Suppressor macrophage treated with lipopolysaccharide for 4 hours (primary cell): ENCODE measurements at places on chromosomes 2 and 18.

DNA sequence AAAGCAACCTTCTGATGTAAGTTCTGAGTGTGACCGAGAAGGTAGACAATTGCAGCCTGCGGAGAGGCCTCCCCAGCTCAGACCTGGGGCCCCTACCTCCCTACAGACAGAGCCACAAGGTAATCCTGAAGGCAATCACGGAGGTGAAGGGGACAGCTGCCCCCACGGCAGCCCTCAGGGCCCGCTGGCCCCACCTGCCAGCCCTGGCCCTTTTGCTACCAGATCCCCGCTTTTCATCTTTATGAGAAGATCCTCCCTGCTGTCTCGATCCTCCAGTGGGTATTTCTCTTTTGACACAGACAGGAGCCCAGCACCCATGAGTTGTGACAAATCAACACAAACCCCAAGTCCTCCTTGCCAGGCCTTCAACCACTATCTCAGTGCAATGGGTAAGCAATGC is 3.0 kb downstream of the BCL2L11 start:
- no peak for DNase-seq

GRCh38 chr2:17517481-17518211 is 594 bp downstream of the RAD51AP2 start:
- no peak for DNase-seq

GRCh38 chr2:99900556-99900955 is 241.8 kb downstream of the AFF3 start:
- no peak for DNase-seq

DNA sequence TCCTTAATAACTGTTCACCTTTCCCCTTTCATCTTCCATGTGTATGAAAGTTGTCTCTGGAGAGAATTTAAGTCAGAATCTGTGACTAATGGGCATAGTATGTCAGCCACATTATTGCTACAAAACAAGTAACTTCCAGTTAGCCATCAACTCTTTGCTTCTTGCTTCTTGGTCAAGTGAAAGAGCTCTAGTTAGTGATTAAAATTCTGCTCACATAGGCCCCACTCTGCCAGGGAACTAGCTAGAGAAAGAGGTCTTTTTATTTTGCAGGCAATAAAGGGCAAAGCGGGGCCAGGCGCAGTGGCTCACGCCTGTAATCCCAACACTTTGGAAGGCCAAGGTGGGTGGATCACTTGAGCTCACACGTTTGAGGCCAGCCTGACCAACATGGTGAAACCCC is 64.6 kb downstream of the COLEC12 start:
- DNase-seq: no peak

GRCh38 chr2:25065768-25066167 is 23.9 kb downstream of the EFR3B start:
- no peak for DNase-seq

- no peak for DNase-seq
These were observed 131.5 kb upstream of the L3MBTL4 start for GRCh38 chr18:6546229-6546628.

DNA sequence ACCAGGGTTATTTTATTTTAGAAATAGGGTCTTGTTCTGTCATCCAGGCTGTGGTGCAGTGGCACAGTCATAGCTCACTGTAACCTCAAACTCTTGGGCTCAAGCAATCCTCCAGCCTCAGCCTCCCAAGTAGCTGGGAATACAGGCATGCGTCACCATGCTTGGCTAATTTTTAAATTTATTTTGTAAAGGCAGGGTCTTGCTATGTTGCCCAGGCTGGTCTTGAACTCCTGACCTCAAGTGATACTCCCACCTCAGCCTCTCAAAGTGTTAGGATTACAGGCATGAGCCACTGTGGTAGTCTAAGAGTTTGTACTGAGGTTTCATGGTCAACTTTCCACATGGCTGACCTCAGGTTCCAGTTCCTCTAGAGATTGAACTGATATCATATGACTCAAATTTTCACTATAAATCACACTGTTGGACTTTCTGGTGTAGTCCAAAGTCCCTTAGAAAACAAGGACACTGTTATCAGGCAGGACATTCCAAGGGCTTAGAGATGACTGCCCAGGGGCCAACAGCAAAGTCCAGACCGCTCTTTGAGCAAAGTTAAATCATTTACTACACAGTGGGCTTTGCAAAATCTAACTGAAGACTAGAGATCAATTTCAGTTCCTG is 82.0 kb upstream of the MEX3C start:
- DNase-seq: no peak

DNA sequence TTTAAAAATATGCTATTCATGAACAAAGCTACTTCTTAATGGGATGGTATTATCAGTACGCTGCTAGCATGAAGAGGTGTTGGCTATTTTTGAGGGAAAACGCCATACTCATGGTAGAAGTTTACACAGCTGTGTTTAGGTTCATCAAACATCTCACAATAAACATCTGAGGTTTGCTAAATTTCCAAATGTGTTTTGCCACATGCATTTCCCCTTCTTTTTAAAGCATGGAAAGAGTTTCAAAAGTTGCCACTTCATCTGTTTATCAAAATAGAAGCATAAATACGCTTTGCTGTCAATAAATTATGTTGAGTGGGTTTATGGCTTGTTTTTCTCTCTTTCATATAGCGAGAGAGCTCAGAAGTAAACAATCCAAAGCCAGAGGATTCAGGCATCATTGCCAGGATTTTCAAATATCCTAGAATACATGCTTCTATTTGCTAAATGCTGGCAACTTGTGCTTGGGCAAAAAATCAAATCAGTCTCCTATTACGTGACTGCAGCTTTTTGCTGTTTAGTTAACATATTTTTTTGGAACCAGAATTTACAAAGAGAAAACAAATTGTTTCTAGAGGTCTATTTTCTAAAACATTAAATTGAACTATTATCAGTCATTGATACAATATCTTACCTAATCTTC is 1919.9 kb upstream of the LRRTM1 start:
- DNase-seq: no peak

GRCh38 chr18:23878336-23878900 is 136.1 kb upstream of the TTC39C start:
- DNase-seq: no peak

GRCh38 chr2:177281400-177282180 is 17.1 kb upstream of the NFE2L2 start:
- DNase-seq: peak; percentile 96

DNA sequence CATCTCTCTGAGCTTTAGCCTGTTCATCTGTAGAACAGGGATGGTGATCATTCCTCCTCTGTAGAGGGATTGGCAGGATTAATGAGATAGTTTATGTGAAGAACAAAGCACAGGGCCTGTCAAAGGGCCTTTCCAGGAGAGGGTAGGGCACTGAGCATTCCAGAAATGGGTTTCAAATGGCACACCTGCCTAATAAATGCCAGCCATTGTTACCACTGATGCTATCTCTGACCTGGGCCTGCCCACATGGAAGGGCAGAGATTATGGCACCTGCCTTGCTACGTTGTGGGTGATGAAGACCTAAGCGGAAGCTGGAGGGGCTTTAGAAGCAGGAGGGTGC is 31.0 kb upstream of the GMPPA start:
- DNase-seq: no peak

- no peak for DNase-seq
These were observed 134.4 kb downstream of the FIGN start for GRCh38 chr2:163601377-163601776.

GRCh38 chr2:62084801-62085200 is 111.1 kb upstream of the B3GNT2 start:
- DNase-seq: no peak

DNA sequence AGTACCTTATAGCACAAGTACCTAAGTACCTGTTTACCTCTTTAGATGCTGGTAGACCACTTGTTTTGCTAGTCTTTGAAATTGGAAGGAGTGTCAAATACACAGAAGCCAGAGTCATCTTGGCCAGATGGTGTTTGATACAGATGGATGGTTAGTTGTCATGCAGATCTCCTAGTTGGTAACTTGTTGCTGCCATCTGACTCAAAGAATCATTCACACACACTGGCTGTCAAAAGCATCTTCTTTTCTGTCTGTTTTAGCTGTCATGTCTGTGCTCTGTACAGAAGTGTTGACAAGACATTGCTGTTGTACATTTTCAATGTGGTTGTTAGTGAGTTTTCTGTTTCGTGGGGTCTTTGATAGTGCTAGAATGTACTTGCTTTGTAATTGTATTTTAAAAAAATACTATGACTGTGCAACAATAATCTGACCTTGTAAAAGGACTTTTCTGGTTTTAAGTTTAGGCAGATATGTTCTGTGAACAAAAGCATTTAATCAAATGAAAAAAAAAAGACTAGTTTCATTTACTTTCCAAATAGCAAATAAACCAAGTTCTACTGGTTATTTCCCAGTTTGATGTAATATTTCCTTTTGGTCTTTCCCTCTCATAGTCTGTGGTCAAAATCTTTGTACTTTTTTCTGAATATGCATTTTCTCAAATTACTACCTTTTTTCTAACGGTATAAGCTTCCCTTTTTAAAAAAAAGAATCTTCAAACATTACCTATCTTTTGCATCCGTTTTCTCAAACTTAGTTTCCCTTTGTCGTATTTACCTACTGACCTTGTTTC is 39.9 kb downstream of the TANK start:
- DNase-seq: peak; percentile 21

- no peak for DNase-seq
These were observed 384.3 kb downstream of the PIK3C3 start for GRCh38 chr18:42339372-42339771.

DNA sequence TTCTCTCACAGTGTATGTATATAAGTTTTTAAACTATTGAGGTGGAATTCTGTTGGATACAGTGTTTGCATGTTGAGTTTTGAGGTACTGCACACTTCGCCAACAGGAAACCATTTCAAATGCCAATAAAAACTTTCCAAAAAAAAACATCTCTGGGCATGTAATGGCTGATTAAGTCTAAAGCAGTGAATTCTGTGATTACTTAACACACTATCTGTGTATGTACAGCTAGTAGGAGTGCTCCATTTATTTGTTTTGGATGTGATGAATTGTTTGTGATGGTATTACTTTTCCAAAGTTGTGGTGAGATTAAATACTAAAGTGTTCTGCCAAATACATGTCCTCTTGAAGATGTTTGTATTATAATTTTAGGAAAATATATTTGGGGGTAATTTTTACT is 31.1 kb downstream of the MMADHC start:
- DNase-seq: no peak

- DNase-seq: no peak
These were observed 540.1 kb downstream of the CMPK2 start for GRCh38 chr2:6325616-6326015.

GRCh38 chr2:177056481-177056929 is 156.1 kb upstream of the HNRNPA3 start:
- no peak for DNase-seq

DNA sequence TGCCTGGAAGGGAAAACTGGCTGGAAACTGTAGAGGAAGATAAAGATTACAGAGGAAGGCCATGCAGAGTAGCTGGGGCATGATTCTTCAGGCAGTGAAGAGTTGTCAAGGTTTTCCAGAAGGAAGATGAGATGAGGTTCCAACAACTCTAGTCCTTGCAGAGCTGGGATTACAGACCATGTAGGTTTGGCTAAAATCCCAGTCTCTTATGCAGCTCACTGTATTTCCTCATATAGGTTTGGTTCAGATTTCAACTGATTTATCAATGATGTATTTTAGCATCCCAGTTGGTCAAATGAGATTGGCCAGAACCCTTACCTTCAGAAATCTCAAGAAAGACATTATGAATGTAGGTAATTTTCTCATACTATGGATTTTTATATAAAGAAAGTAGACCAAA is 16.4 kb downstream of the FAP start:
- no peak for DNase-seq

DNA sequence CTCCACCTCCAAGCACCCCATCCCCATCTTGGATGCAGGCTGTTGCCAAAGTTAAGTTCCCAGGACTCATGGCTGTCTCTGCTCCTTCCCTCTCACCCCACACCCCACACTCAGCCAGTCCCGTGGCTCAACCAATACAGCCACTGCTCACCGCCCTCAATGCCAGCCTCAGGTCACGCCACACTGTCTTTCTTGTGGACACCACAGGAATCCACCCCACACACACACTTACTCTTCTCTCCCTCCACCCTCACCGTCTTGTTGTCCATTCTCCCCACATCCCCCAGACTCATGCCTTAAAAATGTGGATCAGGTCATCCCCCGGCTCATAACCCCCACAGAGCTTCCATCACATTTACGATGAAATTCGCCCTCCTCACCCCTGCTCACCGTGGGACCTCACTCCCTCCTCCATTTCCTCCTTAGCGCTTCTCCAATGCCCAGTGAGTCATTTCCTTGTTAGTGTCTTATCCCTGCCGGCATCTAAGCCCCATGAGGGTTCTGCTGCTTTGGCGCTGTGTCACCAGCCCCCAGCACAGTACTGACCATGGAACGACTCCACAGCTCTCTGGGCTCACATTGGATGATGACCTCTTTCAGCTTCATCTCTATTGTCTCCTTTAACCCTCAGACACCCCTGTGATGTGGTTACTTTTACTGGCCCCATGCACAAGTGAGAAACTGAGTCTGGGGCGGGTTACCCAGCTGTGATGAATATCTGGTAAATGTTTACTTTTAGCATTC is 13.8 kb downstream of the MLPH start:
- peak; percentile 65 for DNase-seq

DNA sequence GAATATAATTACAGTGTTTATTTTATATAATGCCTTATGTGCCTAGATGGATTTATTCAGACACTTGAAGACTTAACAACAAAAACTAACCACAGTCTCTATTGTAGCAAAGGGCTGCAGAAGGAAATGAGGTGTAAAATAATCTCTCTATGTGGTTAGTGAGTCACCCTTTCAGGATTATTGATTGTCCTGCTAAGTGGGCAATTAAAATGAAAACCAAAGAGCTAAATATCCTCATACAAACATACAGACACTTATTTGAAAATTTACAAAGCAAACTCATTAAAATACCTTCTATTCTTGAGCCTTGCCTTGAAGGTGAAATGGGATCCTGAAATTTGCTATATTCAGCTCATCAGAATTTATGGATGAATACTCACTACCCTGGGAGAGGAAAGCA is 27.7 kb upstream of the DCC start:
- DNase-seq: no peak

DNA sequence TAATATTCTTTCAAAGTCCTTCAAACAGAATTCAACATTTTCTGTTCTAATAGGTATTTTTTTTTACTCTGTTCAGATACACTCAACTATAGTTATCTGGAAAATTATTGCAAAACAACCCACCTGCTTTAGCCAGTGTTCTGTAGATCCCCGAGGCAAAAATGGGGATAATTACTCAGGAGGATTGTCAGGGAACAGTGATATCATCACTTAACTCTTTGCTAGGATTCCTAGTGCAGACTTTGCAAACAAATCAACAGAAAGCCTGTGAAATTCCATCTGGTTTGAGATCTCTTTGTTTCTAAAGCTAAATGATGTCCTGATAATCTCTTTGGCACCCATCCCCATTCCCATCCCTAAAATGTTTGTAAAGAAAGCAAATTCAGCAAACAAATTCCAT is 413.6 kb upstream of the MEIS1 start:
- no peak for DNase-seq

GRCh38 chr2:75772908-75773630 is 62.4 kb upstream of the GCFC2 start:
- no peak for DNase-seq

DNA sequence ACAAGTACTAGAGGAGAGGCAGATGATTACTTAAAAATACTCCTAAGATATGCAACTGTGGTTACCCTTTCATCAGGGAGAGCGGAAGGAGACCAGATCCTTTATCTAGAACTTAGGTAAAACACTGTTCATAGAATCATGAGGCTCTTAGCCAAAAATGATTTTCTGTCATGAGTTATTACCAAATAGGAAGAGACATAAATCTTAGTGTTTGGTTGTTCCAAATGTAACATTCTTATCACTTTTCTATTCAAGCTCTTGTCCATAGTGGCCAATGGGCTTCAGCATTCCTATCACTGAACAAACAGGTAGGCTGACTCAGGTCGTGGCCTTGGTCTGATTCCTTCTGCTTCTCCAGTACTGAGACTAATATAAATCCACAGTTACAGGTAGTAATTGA is 38.5 kb downstream of the RPRD1A start:
- DNase-seq: no peak
